Upper lobe of left lung (tissue), 6 donors: ENCODE measurements at places on chromosomes 7 and 10. TPM values are rescaled to one million over a fixed set of nuclear protein-coding genes. Genes with fewer than 3 reads are reported as not detected.

- H3K36me3 ChIP-seq = no peaks in the 10 kb centered on the region
- no peak overlapping the region for H3K27ac ChIP-seq
- no peaks in the 10 kb centered on the region for H3K27me3 ChIP-seq
- H3K4me3 ChIP-seq = peak overlapping the region; percentile 56
- H3K4me1 ChIP-seq = peaks cover 22% of the 10 kb centered on the region
- DNase-seq = no peak
These were observed 662 bp downstream of the NRCAM start for GRCh38 chr7:108455551-108455997.

GRCh38 chr7:27151931-27152815 lies at the start of gene HOXA3:
Gene HOXA3 (minus strand): TSS chr7:27152583. CDS start chr7:27110640, 41,943 bp downstream.
- peaks cover 80% of the 10 kb centered on the region for H3K27me3 ChIP-seq
- H3K4me1 ChIP-seq = peaks cover 68% of the 10 kb centered on the region
- peak within 1 kb of the TSS; percentile 31 for H3K4me3 ChIP-seq
- H3K36me3 ChIP-seq = no peaks in the 10 kb centered on the region
- DNase-seq = peak; percentile 86

GRCh38 chr7:95001815-95002561 lies 94.6 kb downstream of the PPP1R9A start:
- no peaks in the 10 kb centered on the region for H3K27me3 ChIP-seq
- no peaks in the 10 kb centered on the region for H3K4me1 ChIP-seq
- H3K4me3 ChIP-seq = no peak overlapping the region
- no peak for DNase-seq
- H3K36me3 ChIP-seq = no peaks in the 10 kb centered on the region
- peak overlapping the region; percentile 74 for H3K27ac ChIP-seq

DNA sequence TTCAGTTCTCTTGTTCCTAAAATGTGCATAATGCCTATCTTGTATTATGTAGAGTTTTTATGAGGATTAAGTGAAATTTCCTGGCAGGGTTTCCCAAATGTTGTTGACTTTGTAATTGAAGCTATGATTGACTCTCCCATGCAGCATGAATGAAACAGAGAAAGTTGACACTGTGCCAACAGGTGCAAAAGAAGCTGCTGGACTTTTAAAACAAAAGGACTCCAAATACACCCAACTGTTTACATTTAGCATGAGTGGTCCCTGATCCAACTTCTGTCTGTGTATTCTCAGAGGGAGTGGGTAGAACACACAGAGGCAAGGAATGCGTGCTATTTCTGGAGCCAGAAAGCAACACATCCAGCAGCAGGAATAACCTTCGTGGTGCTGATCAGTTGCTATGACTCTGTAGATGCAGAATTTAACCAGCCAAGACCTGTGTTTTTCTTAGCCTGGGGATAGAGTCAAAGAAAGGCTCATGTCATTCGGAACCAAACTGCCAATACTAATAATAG lies 14.4 kb upstream of the RBM20 start:
- H3K27ac ChIP-seq = no peak overlapping the region
- no peak overlapping the region for H3K4me3 ChIP-seq
- DNase-seq = no peak
- no peaks in the 10 kb centered on the region for H3K4me1 ChIP-seq

DNA sequence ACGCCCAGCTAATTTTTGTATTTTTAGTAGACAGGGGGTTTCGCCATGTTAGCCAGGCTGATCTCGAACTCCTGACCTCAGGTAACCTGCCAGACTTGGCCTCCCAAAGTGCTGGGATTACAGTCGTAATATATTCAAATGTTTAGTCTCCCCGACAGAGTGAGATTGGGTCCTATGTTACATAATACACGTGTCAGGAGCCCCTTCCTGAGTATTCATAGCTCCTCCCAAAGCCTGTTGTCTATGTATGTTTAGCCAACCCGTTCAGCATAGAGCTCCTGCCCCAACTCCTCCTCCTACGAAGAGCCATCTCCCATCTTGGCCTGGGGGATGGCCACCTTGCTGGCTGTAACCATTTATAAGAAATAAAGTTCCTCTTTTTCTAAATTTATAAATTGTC lies 2.7 kb upstream of the PPP2R2D start:
- peaks cover 3% of the 10 kb centered on the region for H3K27me3 ChIP-seq
- DNase-seq = no peak
- H3K27ac ChIP-seq = no peak overlapping the region
- H3K4me1 ChIP-seq = peaks cover 25% of the 10 kb centered on the region

POT1 gene
- 9.3 TPM for total RNA-seq
